ENCODE measurements at places on chromosomes 2 and 18.

- no peak for DNase-seq
These were observed 36.9 kb downstream of the RPL37A start for GRCh38 chr2:216535454-216535995.

DNA sequence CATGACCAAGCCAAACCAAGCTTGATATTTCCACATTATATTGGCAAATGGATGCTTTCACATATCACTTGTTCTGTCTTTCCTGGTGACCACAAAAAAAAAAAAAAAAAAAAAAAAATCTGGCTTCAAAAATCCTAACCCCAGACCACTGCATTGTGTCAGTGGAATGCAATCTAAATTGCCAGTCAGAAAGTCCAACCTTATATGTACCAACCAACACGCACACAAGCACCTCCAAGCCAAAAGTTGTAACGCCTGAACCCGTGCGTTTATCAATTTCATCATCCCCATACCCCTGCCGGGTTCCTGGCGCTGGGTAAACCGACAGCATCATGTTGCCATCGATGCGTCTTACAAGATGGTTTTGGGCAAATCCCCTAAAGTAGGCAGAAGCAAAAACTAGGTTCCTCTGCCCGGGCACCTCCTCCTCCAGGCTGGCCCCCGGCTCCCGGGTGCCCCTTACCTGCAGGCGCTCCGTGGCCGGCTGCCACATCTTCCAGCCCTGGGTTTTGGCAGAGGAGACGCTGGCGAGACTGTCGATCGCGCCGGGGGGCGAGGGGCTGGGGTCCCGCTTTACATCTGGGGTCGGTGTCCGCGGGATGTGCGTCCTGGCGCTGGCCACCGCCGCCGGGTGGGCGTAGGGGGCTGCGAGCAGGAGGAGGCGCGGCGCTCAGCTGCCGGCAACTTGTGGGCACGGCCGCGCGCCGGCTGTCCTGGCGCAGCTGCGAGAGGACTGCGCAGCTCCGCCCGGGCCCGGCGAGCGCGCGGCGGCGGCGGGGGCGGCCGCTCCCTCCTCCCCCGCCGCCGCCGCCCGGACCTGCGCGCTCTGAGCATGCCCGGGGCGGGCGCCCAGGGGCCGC lies at the start of gene PID1:
PID1 (minus strand) TSS at position 737 of the 860 bp plus-strand sequence; CDS start at position 493, 244 bp downstream.
- DNase-seq = no peak

DNA sequence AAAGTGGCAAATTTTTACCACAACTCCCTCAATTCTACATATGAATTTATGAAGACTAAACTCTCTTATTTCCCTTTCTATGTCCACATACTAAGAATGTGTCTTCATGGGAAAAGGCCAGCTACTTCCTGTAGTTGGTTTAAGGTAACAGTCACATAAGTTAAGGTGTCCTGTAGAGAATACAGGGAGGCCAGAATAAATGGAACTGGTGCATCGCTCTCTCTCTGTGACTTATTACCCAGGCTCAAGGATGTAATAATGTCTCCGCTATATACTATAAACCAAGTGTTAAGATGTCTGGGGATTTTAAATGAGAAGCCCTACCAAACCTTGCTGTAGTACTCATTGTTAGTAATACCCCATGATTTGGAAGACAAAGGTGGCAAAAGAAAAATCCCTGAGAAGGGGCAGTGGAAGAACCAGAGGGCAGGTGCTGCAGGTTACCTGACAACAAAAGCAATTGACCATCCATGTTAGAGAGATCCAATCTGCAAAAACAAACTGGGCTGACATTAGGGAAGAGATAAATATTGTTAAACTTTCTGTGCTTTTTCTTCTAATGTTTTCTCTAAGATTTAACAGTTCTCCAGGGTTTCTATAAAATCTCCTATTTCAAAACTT lies 372.8 kb downstream of the TMX3 start:
- no peak for DNase-seq

GRCh38 chr2:74031221-74031620 lies 46.5 kb downstream of the TET3 start:
- no peak for DNase-seq

GRCh38 chr2:159854481-159854880 lies 56.5 kb upstream of the CD302 start:
- no peak for DNase-seq

GRCh38 chr18:23386317-23386716 lies 66.8 kb upstream of the RIOK3 start:
- DNase-seq = no peak

GRCh38 chr2:55986001-55986400 lies 62.4 kb upstream of the EFEMP1 start:
- no peak for DNase-seq

- DNase-seq = no peak
These were observed 55.9 kb downstream of the RAB31 start for GRCh38 chr18:9764011-9764481.

DNA sequence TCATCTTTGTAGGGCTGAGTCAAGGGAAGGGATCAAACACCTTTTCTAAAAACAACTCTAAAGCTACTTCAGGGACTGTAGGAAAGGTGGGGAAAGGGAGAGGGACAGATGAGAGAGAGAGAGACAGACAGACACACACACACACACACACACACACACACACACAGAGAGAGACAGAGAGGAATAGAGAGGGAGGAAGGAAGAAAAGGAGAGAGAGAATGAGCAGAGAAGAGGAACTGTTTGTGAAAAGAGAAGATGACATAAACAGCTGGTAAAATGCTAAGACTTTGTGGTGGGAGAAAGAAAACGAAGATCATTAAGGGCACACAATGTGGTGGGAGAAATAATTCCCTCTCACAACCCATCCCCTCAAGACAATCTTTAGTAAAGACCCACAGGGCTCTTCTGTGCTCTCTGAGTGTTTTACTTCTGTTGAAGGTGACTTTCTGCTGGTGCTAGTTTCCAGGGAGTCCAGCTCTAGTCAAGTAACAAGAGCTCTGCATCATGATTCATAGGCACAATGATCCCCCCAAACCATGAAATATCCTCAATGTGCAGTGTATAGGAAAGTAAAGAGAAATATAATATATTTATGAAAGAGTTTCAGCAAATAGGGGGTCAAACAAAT lies 77.2 kb upstream of the STK17B start:
- DNase-seq = no peak

DNA sequence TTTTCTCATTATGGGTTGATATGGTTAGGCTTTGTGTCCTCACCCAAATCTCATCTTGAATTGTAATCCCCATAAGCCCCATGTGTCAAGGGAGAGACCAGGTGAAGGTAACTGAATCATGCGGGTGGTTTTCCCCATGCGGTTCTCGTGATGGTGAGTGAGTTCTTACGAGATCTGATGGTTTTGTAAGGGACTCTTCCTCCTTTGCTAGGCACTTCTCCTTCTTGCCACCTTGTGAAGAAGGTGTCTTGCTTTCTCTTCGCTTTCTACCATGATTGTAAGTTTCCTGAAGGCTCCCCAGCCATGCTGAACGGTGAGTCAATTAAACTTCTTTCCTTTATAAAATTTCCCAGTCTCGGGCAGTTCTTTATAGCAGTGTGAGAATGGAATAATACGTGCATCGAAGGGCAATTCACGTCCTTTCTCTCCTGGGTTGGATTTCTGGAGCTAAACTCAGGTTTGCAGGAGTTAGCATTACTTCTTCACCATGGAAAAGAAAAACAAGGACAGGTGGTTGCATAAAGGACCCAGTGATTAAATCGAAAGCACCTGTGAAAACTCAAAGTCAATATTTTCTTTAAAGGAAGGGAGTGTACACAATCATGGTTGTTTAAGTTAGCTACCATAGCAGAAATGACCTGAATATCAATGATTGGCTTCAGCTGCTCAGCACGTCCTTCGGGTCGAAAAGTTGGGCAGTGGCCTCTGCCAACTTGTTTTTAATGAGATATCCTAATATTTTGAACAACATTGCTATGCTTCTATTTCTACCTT lies 54.1 kb downstream of the CDC42EP3 start:
- DNase-seq = no peak

DNA sequence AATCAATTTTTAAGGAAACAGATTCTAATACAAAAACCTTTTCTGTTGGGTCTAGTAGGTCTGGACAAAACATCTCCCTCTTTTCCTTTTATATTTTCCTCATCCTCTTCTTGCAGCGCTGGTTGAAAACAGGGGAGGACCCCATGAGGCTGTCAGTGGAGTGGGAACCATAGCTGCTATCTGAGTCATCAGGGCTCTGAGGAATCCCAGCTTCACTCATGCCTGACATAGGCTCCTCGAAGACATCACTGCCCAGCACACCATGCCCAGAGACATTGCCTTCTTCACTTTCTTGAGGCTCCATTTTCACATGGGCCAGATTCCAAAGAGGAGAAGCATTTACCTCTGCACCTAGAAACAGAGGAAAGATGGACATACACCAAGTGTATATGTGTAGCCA lies 10.0 kb downstream of the SUPT7L start:
- no peak for DNase-seq

DNA sequence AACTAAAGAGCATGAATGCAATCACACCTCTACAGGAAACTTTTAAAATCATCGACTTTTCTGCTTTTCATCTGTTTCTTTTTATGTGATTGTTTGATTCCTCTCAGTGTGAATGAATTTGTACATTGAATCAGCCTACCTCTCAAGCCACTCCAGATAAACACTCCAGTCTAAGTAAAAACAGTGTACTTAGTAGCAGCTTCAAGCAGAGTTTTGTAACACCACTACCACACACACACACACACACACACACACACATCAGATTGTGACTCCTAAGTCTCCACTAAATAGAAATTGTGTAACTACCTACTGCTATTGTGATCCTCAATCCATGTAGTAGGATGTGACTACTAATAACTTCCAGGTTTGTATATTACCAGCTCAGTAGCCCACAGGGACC lies 65.3 kb upstream of the EPB41L5 start:
- no peak for DNase-seq

GRCh38 chr2:43212931-43213330 lies 13.5 kb downstream of the ZFP36L2 start:
- no peak for DNase-seq

DNA sequence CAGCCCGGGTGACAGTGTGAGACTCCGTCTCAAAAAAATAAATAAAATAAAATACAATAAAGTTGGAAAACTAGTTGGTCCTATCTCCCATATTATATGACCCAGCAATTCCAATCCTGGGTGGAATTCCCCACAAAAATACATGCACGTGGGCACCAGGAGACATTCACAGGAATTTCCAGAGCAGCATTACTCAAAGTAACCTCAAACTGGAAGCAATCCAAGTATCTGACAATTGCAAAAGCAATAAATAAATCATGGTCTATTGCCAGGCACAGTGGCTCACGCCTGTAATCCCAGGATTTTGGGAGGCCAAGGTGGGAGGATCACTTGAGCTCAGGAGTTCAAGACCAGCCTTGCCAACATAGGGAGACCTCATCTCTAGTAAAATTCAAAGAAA lies 101.2 kb upstream of the MAP4K4 start:
- DNase-seq = no peak

DNA sequence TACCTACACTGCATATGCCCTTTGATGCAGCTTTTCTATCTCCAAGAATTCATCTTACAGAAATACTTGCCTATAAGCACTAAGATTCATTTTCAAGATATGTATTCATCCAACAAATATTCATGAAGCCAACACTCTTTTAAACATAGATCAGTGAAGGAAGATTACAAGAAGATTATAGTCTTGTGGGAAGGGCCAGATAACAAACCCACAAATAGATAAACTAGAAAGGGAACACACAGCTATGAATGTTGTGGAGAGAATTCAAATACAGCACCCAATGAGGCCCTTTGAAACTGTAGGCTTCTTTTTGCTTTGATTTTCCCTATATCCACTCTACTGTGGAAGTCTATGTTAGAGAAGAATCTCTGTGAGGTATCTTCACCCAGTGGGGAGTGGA lies 186.7 kb upstream of the RBMS1 start:
- DNase-seq = no peak

GRCh38 chr2:9844036-9844483 lies 786 bp downstream of the TAF1B start:
- DNase-seq = no peak

- no peak for DNase-seq
These were observed 1.1 kb upstream of the EVA1A start for GRCh38 chr2:75561566-75562512.

- no peak for DNase-seq
These were observed 243.9 kb upstream of the TANK start for GRCh38 chr2:160916300-160916699.

- no peak for DNase-seq
These were observed 55.8 kb downstream of the OXER1 start for GRCh38 chr2:42708179-42708578.

- DNase-seq = no peak
These were observed 186.8 kb downstream of the ZNF521 start for GRCh38 chr18:25164848-25165811.

DNA sequence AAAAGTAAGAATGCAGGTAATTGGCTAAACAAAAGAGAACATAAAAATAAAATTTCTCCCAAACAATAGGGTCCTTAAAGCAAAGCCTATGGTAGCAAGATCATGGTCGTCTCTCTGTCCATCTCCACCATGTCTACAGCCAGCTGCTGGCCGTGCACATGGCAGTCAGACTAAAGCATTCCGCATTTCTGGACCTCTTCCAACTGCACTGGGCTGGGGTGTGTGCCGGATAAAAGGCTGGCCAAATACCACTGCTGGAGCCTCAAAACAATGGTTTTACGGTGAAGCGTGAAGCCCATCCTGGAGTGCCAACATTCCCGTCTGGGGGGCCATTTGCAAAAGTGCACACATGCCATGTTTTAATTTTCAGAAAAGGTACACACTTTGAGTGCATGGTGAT lies 74.8 kb upstream of the PIEZO2 start:
- no peak for DNase-seq

DNA sequence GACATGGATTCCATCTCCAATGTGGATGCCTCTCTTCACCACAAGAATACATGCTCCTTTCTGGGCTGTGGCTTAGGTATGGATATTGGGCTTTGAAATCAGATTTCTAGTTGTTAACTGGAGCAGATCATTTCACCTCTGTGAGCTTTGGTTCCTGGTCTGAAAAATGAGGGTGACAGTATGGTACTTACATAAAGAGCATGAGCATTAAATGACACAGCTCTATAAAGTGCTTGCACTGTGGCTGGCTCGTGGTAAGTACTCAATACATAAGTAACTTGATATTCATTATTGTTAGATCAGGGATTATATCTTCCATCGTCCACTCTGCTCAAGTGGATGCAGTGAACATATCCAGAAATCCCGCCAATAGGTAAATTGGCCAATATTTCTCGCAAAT lies 33.4 kb downstream of the ARHGAP25 start:
- no peak for DNase-seq

DNA sequence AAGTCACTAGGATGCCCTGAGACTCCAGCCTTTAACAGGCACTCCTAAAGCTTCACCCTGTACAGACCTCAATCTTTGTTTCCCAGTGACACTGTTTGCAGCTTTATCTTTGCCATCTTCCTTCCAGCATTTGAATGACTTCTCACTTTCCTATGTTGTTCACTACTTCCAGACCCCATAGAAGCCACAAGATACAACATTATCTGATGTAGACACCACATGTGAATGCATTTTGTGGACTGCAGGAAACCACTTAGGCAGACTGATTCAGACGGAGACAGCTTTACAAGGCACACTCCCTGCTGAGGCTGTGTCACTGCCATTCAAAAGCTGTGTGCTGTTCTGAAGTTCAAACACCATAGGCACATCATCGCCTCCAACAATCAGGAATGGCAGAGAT lies 67.3 kb upstream of the SPATS2L start:
- no peak for DNase-seq

- no peak for DNase-seq
These were observed 272.6 kb downstream of the ADCYAP1 start for GRCh38 chr18:1177232-1177631.

- no peak for DNase-seq
These were observed 79.6 kb downstream of the KLF7 start for GRCh38 chr2:207086136-207086535.
